ENCODE measurements at places on chromosomes 4 and X.
A peak's percentile ranks its signal among the peaks of the same experiment; 100 is the strongest.

DNA sequence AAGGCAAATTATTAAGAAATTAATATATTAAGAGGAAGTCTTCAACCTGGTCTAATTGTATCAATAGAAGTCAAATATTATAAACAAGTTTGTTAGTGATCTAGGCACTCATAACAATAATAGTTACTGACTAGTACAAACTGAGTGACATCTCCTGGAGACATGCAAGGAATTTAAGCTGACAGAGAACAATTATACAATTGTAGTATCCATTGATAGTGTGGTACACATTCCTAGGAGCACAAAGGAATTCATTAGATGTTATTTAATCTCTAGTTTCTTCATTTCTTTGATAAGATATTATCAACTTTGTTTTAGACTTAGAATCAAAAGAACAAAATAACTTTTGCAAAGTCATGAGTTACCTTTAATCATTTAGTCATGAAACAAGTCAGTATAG is 1048.6 kb downstream of the PCDH7 start:
- DNase-seq, result no peak

GRCh38 chr4:23202712-23203247 is 510.0 kb downstream of the GBA3 start:
- no peak for DNase-seq

DNA sequence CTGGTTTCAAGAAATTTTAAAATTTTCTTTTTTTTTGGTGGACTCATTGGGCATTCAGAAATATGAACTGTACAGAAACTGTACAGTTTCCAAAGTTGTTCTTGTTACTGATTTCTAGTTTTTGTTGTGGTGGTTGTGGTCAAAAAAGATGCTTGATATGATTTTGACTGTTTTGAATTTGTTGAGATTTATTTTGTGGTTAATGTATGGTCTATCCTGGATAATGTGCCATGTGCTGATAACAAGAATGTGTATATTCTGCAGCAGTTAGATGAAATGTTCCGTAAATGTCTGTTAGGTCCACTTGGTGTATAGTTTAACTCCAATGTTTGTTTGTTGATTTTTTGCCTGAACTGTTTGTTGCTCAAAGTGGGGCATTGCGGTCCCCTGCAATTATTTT is 127.6 kb upstream of the NUDT6 start:
- DNase-seq, result no peak

DNA sequence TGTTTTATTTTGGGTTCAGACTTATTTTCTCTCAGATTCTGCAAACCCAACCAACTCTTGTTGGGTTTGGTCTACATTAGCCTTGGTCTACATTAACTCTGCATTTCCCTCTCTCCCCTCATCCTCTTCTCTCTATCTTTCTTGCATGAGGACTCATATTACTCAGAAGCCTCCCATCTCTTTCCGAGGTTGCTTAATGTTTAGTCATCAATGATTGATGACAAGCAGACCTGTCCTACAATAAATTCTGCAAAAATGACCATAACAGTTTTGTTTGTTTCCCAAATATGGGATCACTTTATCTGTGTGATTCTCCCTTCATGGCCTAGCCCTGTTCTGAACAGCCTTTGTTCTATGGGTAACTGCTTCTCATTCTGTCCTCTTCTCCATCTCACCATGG is 75.2 kb downstream of the GABRB1 start:
- no peak for DNase-seq

DNA sequence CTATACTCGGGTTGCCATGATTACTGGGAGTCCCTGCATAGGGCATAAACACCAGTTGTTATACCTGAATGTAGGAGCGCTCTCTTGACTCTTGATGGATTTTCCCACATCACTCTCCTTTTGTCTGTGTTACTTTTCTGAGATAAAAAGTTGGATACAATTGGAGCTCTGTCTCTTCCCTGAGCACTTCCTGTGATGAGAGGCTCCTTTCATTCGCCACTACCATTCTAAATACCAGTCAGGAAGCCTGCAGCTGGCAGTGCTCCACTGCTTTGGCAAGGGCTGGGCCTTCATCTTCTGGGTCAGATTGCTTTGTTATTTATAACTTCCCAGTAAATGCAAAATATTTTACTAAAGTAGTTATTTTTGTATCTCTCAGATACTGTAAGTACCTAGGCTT is 13.9 kb downstream of the TCEANC start:
- no peak for DNase-seq

DNA sequence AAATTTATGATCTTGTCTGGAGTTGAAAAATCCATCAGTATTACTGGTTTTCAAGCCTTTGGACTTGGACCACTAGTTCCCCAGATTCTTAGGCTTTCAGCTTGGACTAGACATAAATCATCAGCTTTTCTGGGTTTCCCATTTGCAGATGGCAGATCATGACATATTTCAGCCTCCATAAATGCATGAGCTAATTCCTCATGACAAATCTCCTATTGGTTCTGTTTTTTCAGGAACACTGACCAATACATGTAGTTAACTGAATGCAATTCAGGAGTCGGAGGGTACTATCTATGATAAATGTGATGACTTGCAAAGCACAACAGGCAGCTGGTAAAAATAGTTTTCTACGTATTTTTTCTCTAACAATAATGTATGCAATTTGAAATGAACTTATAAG is 635.6 kb downstream of the TRAM1L1 start:
- no peak for DNase-seq

GRCh38 chr4:72286185-72286584 is 254.4 kb downstream of the NPFFR2 start:
- no peak for DNase-seq

DNA sequence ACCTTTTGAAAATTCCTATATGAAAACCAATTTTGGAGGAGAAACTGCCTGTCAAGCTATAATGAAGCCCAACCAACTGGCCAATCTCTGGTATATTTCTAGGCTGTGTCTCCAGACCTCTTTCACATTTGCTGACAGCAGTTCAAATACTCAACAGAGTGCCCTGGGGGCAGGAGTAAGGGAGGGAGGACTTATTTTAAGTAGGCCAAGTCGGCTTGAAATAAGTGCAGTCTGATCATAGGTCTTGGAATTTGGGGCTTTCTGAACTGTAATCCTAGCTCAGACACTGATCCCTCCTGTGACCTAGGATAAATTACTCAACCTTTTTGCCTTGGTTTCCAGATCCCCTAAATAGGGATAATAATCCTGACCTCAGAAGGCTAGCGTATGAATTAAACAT is 59.4 kb upstream of the SLC7A11 start:
- no peak for DNase-seq

GRCh38 chr4:30768277-30768676 is 48.1 kb downstream of the PCDH7 start:
- DNase-seq, result no peak

DNA sequence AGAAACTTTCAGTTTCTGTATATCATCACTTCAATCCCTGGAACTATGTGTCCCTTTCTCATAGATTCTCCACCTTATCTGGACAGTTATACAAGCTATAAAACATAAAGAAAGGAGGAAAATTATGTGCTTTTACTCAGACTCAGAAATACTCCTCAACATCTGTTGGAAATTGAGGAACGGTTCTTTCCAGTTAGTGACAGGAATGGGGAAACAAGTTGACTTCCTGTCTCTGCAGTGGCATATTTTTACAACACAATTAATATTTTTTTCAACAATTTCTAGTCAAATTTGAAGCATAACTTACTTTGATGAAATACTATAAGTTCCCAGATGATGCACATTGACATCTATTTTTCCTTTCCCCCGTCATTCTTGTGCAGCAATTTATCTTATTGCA is 27.9 kb downstream of the ABHD18 start:
- DNase-seq, result no peak

DNA sequence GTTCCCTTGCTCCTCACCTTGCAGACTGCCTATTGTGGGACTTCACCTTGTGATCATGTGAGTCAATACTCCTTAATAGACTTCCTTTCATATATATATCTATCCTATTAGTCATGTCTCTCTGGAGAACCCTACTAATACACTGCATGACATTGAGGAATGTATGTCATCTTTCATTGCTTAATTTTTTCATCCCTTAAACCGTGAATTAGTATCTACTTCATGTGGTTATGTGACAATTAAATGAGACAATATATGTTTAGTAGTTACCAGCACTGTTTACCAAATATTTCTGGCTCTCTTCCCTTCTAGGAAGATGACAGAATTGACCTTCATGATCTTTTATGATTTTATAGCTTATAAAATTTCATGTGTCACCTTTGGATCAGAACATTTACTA is 759.5 kb downstream of the GRXCR1 start:
- no peak for DNase-seq

GRCh38 chr4:79862821-79863220 is 210.2 kb downstream of the ANTXR2 start:
- no peak for DNase-seq

DNA sequence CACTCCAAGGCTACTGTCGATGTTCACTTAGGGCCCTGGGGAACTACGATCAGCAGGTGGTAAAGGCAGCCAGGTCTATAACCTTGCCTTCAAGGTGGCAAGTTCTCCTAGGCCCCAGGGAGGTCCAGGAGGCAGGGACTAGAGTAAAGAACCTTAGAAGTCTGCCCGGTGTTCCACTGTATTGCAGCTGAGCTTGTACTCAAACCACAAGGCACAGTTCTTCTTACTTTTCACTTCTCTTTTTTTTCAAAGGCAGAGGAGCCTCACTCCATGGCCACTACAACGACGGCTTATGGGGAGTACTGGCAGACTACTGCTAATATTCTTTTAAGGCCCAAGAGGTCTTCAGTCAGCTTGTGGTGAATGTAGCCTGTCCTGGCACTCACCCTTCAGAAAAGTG is 78.8 kb upstream of the GPR174 start:
- peak; percentile 1 for DNase-seq

DNA sequence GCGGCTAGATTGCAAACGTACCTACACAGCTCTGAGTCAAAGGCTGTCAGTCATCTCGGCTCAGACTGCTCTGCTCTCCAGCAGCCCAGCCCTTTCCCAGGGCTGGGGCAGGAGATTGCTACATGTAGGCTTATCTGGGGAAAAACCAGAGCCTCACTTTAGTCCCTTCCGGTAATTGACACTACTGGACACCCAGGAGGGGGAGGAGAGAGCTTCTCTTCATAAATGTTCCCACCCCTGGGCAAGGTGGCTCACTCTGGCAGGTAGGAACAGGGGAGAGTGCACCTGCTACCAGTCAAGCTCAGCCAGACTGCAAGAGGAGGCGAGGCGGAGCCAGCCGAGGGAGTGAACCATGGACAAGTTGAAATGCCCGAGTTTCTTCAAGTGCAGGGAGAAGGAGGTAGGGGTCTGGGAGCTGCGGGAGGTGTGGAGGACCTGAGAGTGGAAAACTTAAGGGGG is at the start of gene SLC6A14:
TSS of gene SLC6A14 (plus strand) at position 249 of the 459 bp plus-strand sequence. CDS start at position 353, 104 bp downstream.
- no peak for DNase-seq

DNA sequence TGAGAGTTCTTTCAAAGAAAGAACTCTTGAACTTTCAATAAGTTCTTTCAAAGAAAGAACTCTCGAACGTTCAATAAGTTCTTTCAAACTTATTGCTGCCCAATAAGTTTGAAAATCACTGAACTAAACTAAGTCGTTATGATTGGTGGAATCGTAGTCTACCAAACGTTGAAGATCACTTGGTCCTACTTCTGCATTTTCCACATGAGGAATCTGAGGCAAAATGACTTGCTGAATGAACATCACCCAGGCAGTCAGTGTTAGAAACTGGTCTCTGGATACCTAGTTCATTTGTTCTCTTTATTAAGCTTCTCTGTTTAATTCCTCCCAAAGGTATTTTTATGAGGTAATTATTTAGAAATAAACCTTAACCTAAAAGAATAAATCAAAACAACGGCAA is 7.1 kb upstream of the CNOT6L start:
- DNase-seq, result no peak

GRCh38 chrX:129523079-129523911 is at the start of gene SMARCA1:
SMARCA1 (minus strand) TSS chrX:129523490; CDS start chrX:129523370, 120 bp downstream.
- peak; percentile 6 for DNase-seq

GRCh38 chr4:36215627-36216026 is 28.7 kb downstream of the ARAP2 start:
- no peak for DNase-seq

DNA sequence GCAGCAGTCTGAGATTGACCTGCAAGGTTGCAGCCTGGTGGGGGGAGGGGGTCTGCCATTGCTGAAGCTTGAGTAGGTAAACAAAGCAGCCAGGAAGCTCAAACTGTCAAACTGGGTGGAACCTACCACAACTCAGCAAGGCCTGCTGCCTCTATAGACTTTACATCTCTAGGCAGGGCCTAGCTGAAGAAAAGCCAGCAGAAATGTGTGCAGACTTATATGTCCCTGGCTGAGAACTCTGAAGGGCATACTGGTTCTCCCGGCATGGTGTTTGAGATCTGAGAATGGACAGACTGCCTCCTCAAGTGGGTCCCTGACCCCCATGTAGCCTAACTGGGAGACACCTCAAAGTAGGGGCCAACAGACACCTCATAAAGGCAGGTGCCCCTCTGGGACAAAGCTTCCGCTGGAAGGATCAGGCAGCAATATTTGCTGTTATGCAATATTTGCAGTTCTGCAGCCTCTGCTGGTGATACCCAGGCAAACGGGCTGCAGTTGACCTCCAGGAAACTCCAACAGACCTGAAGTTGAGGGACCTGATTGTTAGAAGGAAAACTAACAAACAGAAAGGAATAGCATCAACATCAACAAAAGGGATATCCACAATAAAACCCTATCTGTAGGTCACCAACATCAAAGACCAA is 167.6 kb downstream of the GC start:
- no peak for DNase-seq

GRCh38 chr4:71980976-71981375 is 50.8 kb upstream of the NPFFR2 start:
- DNase-seq, result no peak

GRCh38 chr4:8747467-8748235 is 124.0 kb downstream of the HMX1 start:
- no peak for DNase-seq

- DNase-seq, result no peak
These were observed 8.8 kb upstream of the DGAT2L6 start for GRCh38 chrX:70168238-70169188.

GRCh38 chr4:12439633-12440305 is 1011.1 kb upstream of the HS3ST1 start:
- DNase-seq, result no peak

GRCh38 chr4:123352966-123353365 is 43.6 kb upstream of the SPRY1 start:
- no peak for DNase-seq

DNA sequence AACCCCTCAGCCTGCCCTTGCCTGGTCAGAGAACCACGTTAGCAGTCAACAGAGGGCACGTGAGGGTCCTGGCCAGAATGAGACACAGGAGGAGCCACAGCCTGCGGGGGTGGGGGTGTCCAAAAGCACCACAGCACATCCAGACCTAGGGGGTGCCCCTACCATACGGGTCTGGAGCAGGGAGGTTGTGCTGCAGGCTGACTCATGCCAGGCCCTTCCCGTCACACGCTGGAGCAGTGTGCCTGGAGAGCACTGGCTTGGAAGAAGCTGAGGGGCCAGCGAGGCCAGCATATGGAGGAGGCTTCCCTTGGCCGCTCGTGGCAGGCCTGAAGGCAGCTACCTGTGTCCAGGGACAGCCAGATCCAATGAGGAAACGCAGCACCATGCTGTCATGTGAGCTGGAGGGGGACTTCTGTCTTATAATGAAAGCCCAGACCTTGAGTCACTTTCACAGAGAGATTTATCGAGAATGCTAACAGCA is 1.5 kb upstream of the IRAK1 start:
- peak; percentile 39 for DNase-seq

GRCh38 chr4:160143574-160143973 is 1040.7 kb downstream of the RAPGEF2 start:
- no peak for DNase-seq
